ENCODE measurements at places on chromosomes 6 and 20.

GRCh38 chr6:1605004-1605892 is 4.5 kb upstream of the FOXC1 start:
- no peaks in the 10 kb centered on the region for H3K27me3 ChIP-seq
- no peak for DNase-seq
- peak overlapping the region; percentile 68 for H3K4me3 ChIP-seq
- no peaks in the 10 kb centered on the region for H3K4me1 ChIP-seq

- no peak overlapping the region for H3K4me3 ChIP-seq
- H3K27ac ChIP-seq: peak overlapping the region; percentile 6
- peaks cover 60% of the 10 kb centered on the region for H3K4me1 ChIP-seq
Observed at GRCh38 chr20:17646209-17646960, 35.7 kb downstream of the RRBP1 start.

DNA sequence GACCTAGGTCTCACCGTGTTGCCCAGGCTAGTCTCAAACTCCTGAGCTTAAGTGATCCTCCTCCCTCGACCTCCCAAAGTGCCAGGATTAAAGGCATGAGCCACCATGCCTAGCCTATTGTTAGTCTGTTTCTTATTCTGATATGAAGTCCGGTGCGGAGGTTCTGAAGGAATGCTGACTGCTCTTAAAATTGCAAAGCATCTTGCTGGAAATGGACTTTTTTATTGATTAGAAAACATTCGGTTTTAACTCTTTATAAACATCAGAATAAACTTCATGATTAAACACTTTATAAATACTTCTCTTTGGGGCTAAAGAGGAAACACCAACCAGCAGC is 3.2 kb downstream of the TNFAIP3 start:
- H3K4me3 ChIP-seq: no peak overlapping the region
- peaks cover 5% of the 10 kb centered on the region for H3K36me3 ChIP-seq
- H3K27ac ChIP-seq: no peak overlapping the region
- H3K27me3 ChIP-seq: no peaks in the 10 kb centered on the region

- H3K36me3 ChIP-seq: no peaks in the 10 kb centered on the region
- no peak overlapping the region for H3K4me3 ChIP-seq
- H3K27ac ChIP-seq: no peak overlapping the region
- H3K27me3 ChIP-seq: no peaks in the 10 kb centered on the region
- H3K4me1 ChIP-seq: no peaks in the 10 kb centered on the region
- no peak for DNase-seq
Observed at GRCh38 chr20:33097001-33097400, 17.6 kb downstream of the BPIFB4 start.

- no peaks in the 10 kb centered on the region for H3K36me3 ChIP-seq
- H3K4me3 ChIP-seq: no peak overlapping the region
- H3K27ac ChIP-seq: peak overlapping the region; percentile 92
Observed at GRCh38 chr6:106702046-106702445, 72.7 kb downstream of the QRSL1 start.

- H3K27me3 ChIP-seq: no peaks in the 10 kb centered on the region
- no peak overlapping the region for H3K4me3 ChIP-seq
- no peak overlapping the region for H3K27ac ChIP-seq
Observed at GRCh38 chr6:117592983-117593759, 9.1 kb downstream of the GOPC start.

DNA sequence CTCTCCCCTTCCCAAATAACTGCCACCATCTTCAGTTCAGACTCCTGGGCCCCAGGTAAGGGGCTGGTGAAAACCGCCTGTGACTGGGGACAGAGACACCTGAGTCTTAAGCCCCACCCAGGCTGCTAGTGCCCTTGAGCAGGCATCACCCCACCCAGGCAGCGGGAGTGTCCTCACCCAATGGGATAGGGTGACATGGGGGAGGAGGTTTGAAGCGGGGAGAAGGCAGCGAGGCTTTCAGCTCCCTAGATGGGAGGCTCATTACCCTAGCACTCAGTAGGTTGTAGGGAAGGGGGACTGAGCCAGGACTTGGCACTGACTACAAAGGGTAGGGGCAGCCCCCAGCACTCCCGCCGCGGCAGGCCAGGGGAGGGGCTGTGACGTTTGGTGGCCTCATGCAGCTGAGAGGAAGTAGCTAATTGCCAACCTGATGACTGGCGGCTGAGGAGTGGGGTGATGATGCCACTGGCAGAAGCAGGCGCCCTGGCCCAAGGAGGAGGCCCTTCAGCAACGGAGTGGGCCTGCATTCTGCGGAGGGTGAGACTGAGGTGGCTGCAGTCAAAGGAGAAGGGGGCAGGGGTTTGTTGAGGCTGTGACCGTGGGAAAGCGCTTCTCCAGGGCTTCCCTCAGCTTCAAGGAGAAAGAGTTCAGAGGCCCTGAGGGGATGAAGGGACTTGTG is 126.9 kb downstream of the MRPL14 start:
- no peak overlapping the region for H3K27ac ChIP-seq
- H3K4me3 ChIP-seq: no peak overlapping the region
- H3K36me3 ChIP-seq: no peaks in the 10 kb centered on the region
- DNase-seq: no peak
- H3K4me1 ChIP-seq: no peaks in the 10 kb centered on the region

DNA sequence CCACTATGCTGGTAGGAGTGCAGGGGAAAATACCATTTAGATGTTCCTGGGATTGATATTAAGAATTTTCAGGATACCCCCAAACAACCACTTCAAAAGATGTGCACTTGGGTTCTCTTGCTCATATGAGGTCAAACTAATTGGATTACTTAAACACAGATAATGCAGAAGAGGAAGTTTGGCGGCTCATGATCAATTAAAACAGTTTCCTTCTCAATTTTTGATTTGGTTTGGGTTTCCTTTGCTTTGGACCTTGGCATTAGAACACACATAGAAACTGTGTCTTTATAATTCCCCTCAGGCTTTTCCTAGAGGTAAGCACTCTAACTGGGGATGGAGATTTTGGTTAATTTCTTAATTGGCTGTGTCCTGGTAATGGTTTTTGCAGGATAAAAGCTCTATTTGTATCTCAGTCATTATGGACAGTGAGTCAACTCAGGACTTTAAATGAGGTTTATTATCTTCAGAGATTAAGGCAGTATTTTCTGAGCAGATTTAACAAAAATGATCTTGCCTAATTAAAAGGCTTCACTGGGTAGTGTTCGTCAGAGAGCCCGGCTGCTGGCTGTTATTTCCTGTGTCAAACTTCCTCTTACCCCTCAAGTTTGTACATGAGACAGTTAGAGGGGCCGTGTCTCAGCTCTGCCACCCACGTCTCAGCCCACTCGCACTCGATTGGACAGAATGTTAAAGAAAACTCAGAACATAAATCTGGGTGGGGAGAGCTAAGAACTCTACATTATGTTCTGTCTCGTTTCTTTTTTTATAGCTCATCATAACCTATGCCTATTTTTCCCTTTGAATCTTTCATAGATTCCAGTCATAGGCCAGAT is 50.3 kb upstream of the PREP start:
- H3K4me1 ChIP-seq: no peaks in the 10 kb centered on the region
- no peak for DNase-seq
- no peaks in the 10 kb centered on the region for H3K27me3 ChIP-seq
- H3K4me3 ChIP-seq: no peak overlapping the region
- H3K27ac ChIP-seq: no peak overlapping the region
- no peaks in the 10 kb centered on the region for H3K36me3 ChIP-seq

DNA sequence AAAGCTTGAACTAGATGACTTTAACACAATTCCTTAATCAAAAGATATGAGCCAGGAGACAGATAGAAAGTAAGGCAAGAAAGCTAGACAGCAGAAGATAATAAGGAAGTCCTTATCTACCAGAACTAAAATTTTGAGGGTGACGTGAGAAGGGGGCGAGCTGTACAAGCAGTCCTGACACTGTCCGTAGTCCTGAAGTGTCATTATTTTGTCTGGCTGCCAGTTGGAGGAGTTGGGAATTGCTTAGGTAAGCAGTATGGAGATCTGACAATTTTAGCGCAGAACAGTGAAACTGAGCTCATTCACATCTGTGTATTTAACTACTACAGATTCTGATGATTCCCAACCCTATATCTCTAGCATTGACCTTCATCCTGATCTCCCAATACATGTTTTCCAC is 25.8 kb upstream of the CEP85L start:
- no peaks in the 10 kb centered on the region for H3K27me3 ChIP-seq
- no peaks in the 10 kb centered on the region for H3K4me1 ChIP-seq
- H3K36me3 ChIP-seq: no peaks in the 10 kb centered on the region
- H3K27ac ChIP-seq: no peak overlapping the region

DNA sequence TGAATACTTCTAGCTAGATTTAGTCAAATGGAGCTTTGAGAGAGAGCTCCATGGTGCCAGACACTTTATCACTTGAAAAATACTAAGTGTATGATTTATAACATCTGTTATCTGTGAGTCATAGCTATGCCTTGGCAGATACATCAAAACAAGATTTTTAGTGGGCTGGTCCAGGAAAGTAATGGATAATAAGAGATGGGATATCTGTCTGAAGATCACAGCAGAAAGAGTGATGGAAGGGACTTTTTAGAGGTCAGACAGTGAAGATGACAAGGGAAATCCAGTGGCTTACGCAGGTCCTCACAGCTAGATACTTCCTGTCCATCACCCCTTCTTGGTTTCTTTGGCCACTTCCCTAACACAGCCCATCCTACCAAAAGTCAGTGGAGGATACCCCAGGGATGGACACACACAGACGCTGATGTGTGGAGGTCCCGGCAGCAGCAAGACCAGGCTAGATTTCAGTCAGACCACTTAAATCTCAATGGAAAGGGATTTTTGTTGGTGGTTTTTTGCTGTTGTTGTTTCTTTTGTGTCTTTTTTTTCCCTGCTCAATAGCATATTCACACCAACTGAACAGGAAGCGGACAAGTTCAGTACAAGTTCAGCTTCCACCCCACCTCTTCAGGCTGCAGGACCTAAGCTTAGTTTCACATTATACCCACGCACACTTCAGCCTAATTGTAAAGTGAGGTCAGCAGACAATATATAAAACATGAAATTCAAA is 209.3 kb downstream of the ALDH8A1 start:
- H3K27me3 ChIP-seq: no peaks in the 10 kb centered on the region
- H3K27ac ChIP-seq: no peak overlapping the region
- DNase-seq: no peak
- no peaks in the 10 kb centered on the region for H3K4me1 ChIP-seq
- H3K36me3 ChIP-seq: no peaks in the 10 kb centered on the region
- no peak overlapping the region for H3K4me3 ChIP-seq

DNA sequence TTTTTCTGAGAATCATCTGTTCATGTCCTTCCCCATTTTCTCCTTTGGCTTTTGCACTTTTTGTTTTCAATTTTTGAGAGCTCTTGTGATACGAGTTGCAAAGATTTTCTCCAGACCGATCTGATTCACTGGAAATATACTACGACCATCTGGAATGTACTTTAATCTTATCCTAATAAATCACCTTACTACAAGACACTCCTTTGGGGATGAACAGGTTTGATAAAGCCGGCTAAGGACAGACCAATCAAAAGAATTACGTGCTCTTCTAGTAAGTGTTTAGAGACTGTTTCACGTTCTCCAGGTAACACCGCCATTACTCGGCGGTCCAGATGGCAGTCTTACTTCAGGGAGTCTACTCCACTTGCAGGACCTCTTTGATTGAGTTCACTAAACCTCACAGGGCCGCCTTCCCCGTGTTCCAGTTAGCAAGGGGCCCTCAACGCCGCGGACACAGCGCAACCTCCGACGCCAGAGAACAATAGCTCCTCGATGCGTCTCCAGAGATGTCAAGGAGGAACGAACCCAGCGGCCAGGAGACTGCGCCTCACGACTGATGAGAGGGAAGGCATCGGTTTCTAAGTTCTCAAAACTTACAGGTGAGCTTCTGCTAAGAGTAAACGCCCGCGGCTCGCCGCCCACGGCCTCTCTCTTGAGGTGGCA is 920 bp upstream of the WTAP start:
- peak overlapping the region; percentile 98 for H3K27ac ChIP-seq
- peak overlapping the region; percentile 89 for H3K4me3 ChIP-seq
- H3K27me3 ChIP-seq: no peaks in the 10 kb centered on the region
- no peaks in the 10 kb centered on the region for H3K36me3 ChIP-seq

- H3K27ac ChIP-seq: no peak overlapping the region
- no peaks in the 10 kb centered on the region for H3K4me1 ChIP-seq
- H3K27me3 ChIP-seq: no peaks in the 10 kb centered on the region
- no peak for DNase-seq
Observed at GRCh38 chr20:38001981-38002380, 31.3 kb downstream of the TTI1 start.

DNA sequence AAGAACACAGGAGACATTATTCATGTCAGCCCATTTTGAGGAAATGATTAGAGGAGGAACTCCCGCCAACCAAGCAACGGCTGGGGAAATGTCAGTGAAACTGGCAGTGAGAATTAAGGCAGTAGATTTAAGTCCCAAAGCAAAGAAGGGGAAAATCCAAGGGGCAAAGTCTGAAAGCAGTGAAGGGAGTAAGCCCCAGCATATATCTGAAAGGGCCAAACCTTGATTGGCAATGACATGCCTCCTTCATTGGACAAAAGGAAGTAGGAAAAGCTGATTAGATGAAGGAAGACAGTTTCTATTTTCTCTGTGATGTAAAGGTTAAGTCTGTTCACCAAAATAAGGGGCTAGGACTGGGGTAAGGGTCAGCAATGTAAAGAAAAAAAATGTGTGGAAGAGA is 190.3 kb downstream of the RNF144B start:
- no peaks in the 10 kb centered on the region for H3K36me3 ChIP-seq
- no peak overlapping the region for H3K27ac ChIP-seq
- H3K4me1 ChIP-seq: no peaks in the 10 kb centered on the region
- H3K4me3 ChIP-seq: no peak overlapping the region
- H3K27me3 ChIP-seq: no peaks in the 10 kb centered on the region
- DNase-seq: no peak

DNA sequence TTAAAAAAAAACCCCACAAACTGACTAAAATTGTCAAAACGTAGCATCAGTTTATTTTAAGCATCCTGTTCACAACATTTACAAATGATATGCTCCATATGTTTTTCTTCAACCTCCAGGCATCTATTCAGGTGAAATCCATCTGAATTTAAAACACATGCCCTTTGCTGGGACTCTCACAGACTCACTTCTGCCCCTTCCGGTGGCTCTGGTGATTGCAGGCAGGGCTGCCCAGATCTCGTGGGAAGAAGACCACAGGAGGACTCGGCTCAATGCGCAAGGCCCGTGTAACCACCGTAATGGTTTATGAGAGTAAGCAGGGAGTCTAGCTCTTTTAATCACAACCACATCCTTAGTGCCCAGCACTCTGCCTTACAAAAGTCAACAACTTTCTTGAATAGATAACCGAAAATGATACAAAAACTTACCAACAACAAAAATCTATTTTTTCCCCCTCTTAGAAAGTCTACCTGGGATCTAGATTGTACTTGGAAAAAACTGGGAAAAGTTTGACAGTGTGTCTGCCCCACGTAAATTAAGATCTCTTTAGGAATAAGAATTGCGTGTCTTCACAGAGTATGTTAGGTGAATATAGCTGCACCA is 139.1 kb downstream of the KIF16B start:
- DNase-seq: peak; percentile 33
- no peaks in the 10 kb centered on the region for H3K36me3 ChIP-seq
- no peaks in the 10 kb centered on the region for H3K4me1 ChIP-seq
- no peak overlapping the region for H3K4me3 ChIP-seq
- no peaks in the 10 kb centered on the region for H3K27me3 ChIP-seq

DNA sequence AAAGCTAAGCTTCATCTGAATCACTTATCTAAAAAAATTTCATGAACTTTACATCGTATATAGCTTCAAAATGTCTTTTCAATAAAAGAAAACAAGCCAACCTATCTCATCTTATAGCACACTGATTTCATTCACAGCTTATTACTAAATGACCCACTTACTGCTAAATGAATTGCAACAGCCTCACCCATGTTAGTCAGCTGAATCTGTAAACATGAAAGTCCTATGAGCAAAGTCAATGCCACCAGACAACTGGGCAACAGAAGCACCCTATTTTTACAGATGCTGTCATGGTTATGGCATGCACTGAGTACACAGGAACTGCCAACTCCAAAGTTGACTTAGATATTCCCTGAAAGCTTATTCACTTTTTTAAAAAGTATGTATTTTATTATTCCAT is 41.2 kb upstream of the DST start:
- H3K4me1 ChIP-seq: no peaks in the 10 kb centered on the region
- no peak overlapping the region for H3K4me3 ChIP-seq
- H3K36me3 ChIP-seq: no peaks in the 10 kb centered on the region
- no peak for DNase-seq
- no peak overlapping the region for H3K27ac ChIP-seq

Measured in pancreas (tissue), 10 donors.